ENCODE measurements at places on chromosomes 5 and 9.
A peak's percentile ranks its signal among the peaks of the same experiment; 100 is the strongest.

- no peak for DNase-seq
Measured at GRCh38 chr9:73805853-73806458, 654.3 kb downstream of the ANXA1 start.

DNA sequence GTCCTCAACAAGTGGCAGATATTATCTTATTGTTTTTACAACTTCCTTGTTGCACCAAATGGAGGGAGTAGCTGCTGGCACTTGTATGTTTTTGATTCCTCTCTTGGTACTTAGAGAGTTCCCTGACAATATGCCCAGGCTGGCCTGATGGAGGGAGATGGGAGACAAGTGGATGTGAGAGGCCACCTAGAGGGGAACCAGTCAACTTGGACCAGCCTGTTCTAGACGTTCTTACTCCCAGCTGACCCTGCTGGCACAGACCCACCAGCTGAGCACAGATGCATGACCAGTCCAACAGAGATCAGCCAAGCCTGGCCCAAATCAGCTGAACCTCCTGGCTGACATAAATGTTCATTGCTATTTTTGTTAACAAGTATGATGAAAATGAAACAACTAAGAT lies 60.9 kb upstream of the GDNF start:
- DNase-seq: peak; percentile 27

- DNase-seq: no peak
Measured at GRCh38 chr9:36149197-36149596, 12.7 kb downstream of the GLIPR2 start.

DNA sequence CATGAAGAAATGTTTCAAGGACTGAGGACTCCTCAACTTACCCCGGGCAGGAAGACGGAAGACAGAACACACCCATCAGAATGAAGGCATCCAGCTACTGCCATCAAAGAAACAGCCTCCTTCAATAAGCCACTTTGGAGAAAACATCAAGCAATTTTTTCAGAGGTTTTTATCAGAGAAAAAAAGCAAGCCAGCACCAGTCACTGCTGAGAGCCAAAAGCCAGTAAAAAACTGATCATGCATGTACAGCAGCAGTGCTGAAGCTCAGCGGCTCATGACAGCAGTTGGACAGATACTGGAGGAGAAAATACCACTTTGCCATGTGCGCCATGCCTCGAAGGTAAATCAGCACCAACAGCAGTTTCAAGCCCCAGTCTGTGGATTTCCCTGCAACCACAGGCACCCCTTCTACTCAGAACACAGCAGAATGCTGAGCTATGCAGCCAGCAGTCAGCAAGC lies 10.1 kb upstream of the ZNF484 start:
- DNase-seq: no peak

DNA sequence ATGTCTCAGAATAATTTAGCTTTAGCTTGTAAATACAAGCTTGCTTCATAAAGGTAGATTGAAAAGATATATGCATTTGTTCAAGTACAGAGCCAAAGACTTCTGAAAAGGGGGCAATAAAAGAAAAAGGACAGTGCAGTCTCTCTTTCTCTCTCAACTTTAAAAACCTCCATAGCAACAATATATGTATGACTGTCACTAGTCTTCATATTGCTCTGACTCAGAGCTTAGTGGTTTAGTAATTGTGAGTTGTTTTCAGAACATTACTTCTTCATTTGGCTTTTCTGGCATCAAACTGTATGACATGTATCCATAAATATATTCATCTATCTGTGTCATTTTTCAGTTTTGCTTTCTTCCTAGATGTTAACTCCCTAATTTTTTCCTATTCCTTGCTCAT lies 194.6 kb upstream of the KIF2A start:
- DNase-seq: no peak

GRCh38 chr5:160280384-160281095 lies 31.8 kb downstream of the CCNJL start:
- no peak for DNase-seq

GRCh38 chr9:111604054-111604615 lies 4.7 kb upstream of the PTGR1 start:
- no peak for DNase-seq

DNA sequence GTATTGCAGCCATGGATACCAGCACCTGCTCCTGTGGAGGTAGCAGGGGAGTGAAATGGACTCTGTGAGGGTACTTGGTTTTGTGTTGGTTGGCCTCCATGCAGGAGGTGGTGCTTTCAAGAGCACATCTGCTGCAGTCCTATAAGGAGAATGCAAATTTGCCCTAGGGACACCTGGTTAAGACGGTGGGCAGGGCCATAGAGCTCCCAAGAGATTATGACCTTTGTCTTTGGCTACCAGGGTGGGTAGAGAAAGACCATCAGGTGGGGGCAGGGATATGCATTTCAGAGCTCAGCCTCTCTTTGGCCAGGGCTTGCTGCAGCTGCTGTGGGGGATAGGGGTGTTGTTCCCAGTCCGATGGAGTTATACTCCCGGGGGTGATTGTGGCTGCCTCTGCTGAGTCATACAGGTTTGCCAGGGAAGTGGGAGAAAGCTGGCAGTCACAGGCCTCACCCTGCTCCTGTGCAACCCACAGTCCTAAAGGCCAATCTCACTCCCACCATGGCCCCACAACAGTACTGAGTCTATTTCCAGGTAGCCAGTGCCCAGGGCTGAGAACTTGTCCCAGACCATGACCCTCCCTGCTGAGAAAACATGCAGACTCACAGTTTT lies 14.0 kb upstream of the PDLIM4 start:
- no peak for DNase-seq

GRCh38 chr9:113495526-113495925 lies 32.0 kb downstream of the RGS3 start:
- no peak for DNase-seq

DNA sequence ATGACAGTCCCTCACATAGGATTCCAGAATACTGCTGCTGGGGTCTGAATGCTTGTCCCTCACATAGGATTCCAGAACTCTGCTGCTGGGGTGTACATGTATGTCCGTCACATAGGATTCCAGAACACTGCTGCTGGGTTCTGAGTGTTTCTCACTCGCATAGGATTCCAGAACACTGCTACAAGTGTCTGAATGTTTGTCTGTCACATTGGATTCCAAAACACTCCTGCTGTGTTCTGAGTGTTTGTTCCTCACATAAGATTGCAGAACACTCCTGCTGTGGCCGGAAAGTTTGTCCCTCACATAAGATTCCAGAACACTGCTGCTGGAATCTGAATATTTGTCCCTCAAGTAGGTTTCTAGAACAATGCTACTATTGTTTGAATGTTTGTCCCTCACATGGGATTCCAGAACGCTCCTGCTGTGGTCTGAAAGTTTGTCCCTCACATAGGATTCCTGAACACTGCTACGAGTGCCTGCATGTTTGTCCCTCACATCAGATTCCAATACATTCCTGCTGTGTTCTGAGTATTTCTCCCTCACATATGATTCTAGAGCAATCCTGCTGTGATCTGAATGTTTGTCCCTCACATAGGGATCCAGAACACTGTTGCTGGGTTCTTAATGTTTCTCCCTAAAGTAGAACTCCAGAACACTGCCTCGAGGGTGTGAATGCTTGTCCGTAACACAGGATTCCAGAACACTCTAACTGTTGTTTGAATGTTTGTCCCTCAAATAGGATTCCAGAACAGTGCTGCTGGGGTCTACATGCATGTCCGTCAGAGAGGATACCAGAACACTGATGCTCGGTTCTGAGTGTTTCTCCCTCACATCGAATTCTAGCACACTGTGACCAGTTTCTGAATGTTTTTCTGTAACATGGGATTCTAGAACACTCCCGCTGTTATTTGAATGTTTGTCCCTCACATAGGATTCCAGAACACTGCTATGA lies 200.4 kb downstream of the FOXD4L6 start:
- DNase-seq: no peak

DNA sequence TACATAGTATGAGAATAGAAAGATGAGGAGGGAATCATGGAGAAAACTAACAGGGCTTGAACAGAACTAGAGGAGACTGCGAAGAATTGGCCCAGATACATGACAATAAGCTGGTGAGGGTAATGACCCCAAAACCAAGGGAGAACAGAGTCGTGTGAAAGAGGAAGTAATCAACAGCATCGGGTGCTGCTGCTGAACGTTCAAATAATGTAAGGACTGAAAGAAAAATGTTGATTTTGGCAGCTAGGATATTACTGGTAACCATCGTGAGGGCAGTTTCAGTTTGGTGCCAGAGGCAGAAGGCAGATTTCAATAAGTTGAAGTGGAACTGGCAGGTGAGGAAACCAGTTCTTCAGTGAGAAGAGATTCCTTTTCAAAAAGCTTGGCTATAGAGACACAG lies 66.8 kb upstream of the SMC2 start:
- no peak for DNase-seq

DNA sequence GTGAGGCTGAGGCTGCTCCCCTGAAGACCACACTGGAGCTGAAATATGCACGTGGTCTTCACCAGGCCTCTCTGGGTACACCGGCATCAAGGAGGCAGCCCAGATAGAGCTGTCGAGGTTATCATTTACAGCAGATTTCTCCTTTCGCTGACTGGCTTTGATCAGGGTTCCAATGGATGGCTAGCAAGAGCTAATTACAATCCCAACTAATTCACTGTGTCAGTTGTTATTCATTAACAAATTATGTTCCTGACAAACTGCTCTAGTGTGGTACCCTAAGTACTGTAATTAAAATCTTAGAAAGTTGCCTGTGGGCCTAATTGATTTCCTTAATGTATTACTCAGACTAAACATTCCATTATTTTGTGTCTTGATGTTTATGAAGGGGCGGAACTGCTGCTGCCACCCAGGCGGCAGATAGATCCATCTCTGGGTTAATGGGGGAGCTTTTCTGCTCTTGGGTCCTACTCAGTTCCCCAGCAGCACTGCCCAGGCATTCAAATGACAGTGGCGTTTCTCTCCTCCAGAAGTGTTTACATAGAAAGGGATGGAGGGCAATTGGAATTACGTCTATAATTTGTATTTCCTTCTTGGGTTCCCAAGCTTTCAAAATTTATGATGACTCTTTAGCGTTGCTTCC lies 71.7 kb upstream of the RAD23B start:
- no peak for DNase-seq

GRCh38 chr5:124612023-124612422 lies 134.4 kb downstream of the ZNF608 start:
- DNase-seq: no peak

- no peak for DNase-seq
Measured at GRCh38 chr9:132141948-132142594, 19.8 kb upstream of the NTNG2 start.

- DNase-seq: peak; percentile 26
Measured at GRCh38 chr9:98168941-98169488, 23.4 kb downstream of the CORO2A start.

GRCh38 chr9:134176599-134176968 lies 12.2 kb upstream of the RNU6ATAC start:
- DNase-seq: no peak

GRCh38 chr5:123881759-123882244 lies 369.8 kb downstream of the CSNK1G3 start:
- no peak for DNase-seq

DNA sequence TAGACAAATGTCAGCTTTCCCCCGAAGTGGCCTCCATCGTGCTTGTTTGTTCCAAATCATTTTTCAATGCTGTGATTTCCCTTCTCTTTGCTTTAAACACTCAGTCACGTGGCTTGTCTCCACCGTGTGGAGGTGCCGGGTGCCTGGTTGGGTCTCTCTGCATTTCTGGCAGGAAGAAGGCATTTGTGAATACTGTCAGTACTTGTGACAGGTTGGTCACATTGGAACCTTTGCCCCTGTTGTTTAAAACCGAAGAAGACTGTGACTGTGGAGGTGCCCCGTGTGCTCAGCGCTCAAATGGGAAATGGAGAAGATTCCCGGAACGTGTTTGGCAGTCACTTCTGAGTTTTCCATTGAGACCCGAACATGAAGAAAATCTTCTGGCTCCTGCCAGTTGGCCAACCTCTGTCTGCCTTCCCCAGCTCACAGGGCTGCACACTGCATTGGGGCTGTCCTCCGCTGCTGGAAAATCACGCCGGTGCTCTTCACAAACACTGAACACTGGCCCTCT lies 74.6 kb downstream of the LMNB1 start:
- DNase-seq: peak; percentile 91

DNA sequence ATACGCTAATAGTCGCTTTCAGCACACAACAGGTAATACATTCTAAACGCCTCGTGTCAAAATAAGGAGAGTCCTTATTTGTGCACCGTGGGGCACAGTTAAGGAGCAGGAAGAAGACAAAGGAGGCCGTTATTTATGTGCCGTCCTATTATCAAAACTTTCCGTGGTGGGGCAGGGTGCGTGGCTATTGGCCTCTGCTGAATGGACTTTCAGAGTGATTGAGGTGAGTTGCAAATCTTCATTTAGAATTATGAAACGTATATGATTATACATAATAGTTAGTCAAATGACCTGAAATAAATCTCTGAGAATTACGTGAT lies 833 bp downstream of the C5orf24 start:
- no peak for DNase-seq

GRCh38 chr5:169545762-169546161 lies 37.8 kb upstream of the SPDL1 start:
- no peak for DNase-seq

DNA sequence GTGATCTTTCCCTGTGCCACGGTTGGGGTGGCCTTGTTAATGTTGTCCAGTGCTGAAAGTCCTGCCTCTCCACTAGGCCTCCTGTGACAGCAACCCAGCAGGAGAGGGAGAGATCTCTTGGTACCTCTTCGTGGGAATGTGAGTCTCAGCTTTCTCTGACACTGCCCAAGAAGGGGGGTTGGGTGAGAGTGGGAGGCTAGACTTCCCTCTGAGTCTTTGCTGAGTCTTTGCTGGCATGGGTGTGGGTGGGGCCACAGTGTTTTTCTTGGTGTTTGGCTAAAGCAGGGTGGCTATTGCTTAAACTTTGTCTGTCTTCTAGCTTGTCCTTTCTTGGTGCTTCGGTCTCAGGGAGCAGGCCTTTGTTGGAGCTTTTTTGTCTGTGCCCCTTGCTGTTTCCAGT lies 145.6 kb downstream of the GNA14 start:
- DNase-seq: no peak

GRCh38 chr5:16889972-16890519 lies 46.0 kb downstream of the MYO10 start:
- no peak for DNase-seq

DNA sequence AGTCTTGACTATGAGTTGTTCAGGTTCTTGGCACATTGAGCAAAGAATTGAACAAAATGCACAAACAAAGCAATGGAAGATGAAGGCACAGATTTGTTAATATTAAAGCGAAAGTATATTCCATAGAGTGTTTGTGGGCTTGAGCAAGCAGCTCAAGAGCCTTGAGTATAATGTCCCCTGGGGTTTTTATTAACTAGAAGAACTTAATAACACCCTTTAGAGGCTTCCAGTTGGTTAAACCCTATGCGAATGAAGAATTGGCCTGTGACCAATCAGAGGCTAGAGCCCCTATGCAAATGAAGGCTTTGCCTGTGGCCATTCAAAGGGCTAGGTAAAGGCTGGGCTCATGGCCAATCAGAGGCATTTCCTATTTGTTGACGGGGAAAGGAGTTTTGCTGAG lies 135.3 kb upstream of the IL12B start:
- no peak for DNase-seq

Measured in hindlimb muscle (tissue), 1 donor.